ENCODE measurements at places on chromosomes 2 and 18.

- peak; percentile 90 for DNase-seq
These were observed 125.3 kb downstream of the TMEM131 start for GRCh38 chr2:97870396-97870843.

GRCh38 chr2:218458598-218458997, 39.7 kb downstream of the VIL1 start:
- no peak for DNase-seq

GRCh38 chr2:159449504-159450124, 163.1 kb upstream of the WDSUB1 start:
- no peak for DNase-seq

DNA sequence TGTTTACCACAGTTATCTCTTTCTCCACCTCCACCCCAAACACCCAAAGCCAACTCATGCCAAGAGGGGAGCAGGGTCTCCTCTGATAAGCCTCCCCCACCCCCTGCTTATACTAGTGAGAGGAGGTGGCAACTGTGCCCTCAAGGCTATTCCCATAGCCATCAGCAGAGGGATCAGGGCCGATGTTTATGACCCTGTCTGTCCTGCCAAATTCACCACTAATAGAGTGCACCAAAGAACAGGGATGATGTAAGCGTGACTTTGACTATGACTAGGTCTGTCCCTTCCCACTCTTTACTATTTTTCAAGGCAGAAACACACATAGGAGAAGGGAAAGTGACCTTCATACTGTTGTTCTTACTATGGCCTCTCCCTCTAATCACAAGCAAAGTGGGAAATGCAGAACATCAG, 74.6 kb downstream of the CLHC1 start:
- DNase-seq = no peak

GRCh38 chr2:190156530-190157212, 94.1 kb upstream of the MSTN start:
- DNase-seq = no peak
